Iris pigment epithelial cell (primary cell): ENCODE measurements at places on chromosomes 7 and 10.
A peak's percentile ranks its signal among the peaks of the same experiment; 100 is the strongest.

GRCh38 chr10:62735464-62736167, 68.9 kb upstream of the ADO start:
- peak; percentile 23 for DNase-seq

DNA sequence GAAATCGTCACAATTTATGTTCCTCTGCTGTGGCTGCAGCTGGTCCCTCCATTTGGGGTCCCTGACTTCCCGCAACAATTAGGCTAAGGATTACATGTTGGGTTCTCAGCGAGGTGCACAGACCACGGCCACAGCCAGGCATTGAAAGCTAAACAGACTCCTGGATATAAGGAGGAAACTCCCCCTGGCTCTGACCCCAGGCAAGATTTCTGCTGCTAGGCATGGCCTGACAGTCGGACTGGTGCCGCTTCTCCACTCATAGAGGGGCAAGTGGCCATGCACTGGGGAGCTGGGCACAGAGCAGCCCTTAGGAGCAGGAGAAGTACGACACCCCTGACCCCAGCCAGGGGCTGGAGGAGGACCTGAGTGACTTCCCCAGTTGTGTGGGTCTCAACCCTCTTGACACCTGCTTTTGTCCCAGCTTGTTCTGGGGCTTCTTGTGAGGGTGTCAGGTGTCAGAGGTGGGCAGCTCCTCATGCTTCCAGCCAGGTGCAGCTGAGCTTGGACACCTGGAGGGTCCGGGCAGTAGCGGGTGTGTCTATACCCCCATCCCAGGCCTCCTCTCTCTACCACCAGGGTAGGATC, 38.3 kb downstream of the TSPAN15 start:
- no peak for DNase-seq

- DNase-seq: no peak
These were observed 105.5 kb downstream of the SEMA3D start for GRCh38 chr7:85081392-85081791.

DNA sequence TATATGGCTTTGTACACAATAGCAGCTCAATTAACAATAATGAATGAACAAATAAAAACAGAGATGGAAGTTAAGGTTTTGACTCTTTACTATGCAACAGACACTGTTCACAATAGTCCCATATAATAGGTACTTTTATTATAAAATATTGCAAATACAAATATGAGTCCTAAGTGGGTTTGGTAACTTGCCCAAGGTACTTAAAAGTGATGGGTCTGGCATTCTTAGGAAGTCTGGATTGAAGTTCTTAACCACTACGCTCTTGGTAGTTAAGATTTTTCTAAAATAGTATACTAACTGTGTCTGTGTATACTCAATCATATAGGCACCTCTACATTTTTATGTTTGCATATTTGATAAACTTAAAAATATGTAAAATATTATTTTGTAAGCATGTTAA, 55.5 kb downstream of the HGF start:
- no peak for DNase-seq

DNA sequence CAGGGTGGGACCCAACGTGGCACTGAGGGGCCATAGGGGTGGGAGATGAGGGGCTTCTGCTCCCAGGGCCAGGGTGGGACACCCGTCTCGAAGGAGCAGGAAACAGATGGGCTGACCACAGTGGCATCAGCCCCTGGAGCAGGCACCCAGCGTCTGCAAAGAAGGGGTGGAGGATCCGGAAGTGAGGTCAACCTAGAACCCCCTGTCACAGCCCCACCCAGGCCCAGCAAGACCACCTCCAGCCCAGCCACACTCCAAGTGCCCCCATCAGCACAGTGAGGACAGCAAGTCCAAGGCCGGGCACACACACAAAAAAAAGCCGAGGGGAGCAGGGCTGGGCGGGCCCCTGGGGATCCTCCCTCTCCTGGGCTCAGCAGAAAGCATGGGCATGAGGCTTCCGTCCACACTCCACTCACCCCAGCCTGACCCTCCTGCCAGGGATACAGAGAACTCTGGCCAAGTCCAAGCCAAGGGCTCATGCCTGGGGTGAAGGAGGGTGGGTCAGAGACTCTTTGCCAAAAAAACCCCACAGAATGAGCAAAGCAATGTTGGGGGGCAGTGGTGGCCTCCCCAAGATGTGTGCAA, 111.0 kb downstream of the FOXL3 start:
- DNase-seq: no peak

DNA sequence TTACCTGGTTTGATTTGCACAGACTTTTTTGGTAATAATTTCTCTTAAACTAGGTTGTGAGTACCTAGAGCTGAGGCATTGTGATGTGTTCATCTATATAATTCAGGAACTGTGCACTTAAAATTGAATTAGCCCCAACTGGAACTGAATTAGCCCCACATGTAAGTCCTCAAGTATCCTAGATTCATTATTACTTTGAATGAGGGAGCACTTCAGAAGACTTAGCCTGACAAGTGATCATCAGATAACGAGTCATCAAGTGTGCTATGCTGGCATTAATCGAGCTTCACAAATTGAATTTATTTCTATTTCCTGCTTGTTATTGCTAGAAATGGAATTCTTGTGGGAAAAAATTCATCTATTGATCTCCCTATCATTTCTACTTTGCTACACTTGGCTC, 323.4 kb upstream of the SEMA3D start:
- DNase-seq: peak; percentile 27

- peak; percentile 99 for DNase-seq
These were observed 18.6 kb downstream of the FOXK1 start for GRCh38 chr7:4700577-4701235.

GRCh38 chr10:70324339-70324861, 40.6 kb upstream of the NPFFR1 start:
- no peak for DNase-seq

- DNase-seq: no peak
These were observed 268.2 kb upstream of the HABP2 start for GRCh38 chr10:113284635-113285034.

DNA sequence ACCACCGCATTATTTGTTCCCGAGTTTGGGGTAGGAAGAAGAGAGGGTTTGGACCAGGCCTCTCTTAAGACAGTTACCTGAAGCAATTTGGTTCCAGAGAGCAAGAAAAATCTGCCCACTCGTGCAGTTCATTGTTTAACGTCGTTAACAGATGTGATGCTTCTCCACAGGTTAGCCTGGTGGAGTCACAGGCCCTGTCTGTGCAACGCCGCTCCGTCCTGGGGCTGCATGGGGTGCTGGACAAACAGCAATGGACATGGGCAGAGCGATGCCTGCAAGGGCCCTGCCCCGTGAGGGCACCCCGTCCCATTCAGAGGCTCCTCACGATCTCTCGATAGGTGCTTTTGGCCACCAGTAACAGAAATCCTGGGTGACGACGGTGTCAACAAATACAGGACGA, 9.7 kb downstream of the FOXL3 start:
- no peak for DNase-seq

DNA sequence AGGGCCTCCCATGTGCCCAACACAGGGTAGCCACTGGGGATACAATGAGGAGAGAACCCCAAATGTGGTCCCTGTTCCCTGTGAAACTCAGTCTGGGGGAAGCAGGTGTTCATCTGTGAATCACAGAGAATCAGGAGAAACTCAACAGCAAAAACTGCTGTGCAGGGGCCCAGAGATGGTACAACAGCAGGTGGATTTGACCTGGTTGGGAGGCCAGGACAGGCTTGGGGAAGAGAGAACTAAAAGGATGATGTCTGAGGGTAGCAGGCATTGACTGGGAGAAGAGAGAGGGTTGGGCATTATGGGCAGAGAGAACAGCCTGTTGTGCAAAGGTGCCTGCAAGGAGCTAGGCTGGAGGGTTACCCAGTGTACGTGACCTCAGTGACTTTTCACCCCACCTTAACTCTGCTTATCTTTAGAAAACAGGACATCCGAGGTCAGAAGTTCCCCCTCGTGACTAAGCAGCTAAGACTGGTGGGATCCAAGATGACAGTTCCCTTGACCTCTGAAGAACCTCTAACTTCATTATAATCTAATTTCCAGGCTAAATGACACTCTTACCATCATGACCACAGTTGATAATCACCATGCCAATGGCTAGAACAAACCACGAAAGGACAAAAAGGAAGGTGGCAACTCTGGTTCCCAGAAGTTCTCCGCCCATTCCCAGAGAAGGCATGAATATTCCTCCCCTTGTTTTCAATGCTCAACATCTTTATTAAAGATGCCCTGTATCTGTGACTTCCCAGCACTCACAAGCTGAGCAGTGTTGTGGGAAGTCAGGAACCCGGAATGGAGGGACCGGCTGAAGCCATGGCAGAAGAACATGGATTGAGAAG, 5.1 kb upstream of the ADAMTS14 start:
- DNase-seq: no peak

- DNase-seq: peak; percentile 71
These were observed 69.7 kb downstream of the VCL start for GRCh38 chr10:74067373-74068352.

- peak; percentile 97 for DNase-seq
These were observed 152.2 kb downstream of the CRPPA start for GRCh38 chr7:16268821-16269768.

DNA sequence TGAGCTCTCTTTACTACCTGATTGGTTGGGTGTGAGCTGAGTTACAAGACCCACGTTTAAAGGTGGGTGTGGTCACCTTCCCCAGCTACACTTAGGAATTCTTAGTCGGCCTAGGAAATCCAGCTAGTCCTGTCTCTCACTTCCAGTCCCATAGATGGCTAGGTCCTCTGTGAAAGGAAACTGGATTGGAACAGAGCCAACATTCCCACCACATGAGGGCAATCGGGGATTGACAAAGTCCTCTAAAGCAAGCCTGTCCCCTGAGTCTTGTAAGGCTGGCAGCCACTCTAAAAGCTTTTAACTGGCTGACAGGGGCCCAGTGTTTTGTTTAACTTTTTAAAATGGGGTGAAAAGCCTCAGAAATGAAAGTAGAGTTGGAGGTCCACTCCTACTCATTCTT, 15.1 kb upstream of the CROT start:
- DNase-seq: no peak

GRCh38 chr7:116736927-116737715, 65.1 kb downstream of the MET start:
- DNase-seq: peak; percentile 80

- no peak for DNase-seq
These were observed 737 bp downstream of the CNNM2 start for GRCh38 chr10:102918817-102919245.

GRCh38 chr7:149171892-149172533, 23.3 kb upstream of the ZNF282 start:
- DNase-seq: peak; percentile 85

- no peak for DNase-seq
These were observed 621.3 kb upstream of the DPP6 start for GRCh38 chr7:153430931-153431330.

DNA sequence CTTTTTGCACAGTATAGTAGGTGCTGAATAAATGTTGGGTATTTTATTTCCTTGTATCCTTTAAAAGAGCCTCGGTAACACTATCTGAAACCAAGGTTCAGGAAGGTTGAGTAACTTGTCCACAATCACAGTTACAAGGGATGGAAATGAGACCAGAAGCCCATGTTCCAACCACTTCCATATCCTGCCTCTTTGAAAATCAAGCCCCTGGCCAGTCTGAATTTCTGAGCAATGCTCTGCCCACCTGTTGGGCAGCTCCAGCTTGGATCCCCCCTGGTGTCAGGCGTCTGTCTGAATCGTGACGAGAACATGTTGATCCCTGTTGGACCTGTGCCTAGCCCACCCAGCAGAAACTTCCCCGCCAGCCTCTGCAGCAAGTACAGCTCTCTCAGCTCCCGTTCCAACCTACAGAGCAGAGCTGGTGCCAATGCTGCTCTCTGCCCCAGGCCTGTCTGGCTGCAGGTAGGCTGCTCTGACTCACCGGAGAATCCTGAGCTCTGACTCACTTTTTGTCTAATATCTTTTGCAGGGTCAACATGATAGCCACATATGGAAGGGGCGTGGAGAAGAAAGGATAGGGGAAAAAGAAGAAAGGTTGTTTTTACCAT, 595.5 kb downstream of the INHBA start:
- DNase-seq: peak; percentile 61

- DNase-seq: peak; percentile 48
These were observed 1.4 kb downstream of the FBXW4 start for GRCh38 chr10:101693651-101693977.

DNA sequence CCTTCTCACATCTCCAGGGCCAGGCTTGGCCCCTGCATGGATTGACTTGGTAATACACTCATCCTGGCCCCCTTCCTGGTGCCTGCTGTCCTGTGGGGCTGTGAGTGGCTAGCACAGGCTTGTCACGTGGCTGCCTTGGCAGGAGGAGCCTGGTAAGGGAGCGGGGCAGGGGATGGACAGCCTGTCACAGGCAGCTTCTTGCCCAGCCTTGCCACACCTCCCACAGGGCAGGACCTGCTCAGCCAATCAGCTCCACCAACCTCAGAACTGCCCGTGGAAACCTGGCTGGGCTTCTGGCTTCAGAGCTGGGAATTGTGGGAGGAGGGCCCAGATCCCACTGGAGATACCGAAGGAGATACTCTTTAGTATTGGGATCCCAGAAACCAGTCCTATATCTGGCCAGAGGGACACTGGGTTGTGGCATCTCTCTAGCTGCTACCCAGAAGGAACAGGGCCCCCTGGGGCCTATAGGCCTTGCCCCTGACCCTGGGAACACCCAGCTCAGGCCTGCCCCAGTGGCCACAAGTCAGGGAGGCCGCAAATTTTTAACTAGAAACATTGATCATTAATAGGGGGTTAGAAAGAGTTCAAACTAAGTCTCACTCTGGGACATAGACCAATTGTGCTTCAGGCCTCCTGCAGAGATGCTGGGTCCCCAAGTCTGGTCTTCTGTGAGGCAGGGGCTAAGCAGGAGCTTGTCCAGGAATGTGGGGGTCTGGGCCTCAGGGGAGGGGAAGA, at the start of gene HOGA1:
TSS of gene HOGA1 (plus strand) at position 330 of the 738 bp plus-strand sequence. CDS start at position 645, 315 bp downstream.
- peak; percentile 51 for DNase-seq

DNA sequence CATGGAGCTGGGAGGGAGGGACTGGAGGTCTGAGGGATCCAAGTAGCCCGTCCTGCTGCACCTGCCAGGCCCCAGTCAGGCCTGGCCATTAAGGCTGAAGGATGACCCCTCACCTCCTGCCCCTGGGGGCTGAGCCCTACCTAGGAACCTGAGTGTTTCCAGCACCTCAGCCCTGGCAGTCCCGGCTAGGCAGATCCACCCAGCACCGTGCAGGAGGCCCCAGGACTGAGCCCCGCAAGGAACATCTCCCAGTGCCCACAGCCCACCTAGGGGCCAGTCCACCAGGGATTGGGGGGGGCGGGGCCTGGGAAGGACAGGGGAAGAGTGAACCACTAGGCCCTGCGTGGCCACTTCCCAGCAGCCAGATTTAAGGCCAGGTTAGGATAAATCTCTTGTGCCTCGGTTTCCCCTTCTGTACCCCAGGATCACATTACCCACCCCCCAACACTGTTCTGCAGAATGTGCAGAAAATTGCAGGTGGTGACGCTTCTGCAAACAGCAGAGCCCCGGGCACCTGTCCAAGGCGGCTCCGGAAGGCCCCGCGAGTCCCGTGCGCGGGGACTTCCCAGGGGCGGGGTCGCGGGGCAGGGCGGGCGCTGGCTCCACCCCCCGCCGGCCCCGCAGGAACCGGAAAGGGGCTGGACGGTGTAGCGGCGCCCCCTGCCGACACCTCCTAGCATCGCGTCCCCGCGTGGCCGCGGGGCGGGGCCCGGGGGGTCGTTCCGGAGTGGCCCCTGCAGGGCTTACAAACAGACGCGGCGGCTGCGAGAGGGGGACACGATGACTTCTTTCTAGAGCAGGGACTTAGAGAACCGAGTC, 55.9 kb downstream of the PWWP2B start:
- DNase-seq: peak; percentile 72

GRCh38 chr10:84047258-84048010, 91.9 kb upstream of the GHITM start:
- DNase-seq: no peak
